Activated CD4-positive, CD25-positive, alpha-beta regulatory T cell (primary cell): ENCODE measurements at places on chromosomes 6 and 20.

DNA sequence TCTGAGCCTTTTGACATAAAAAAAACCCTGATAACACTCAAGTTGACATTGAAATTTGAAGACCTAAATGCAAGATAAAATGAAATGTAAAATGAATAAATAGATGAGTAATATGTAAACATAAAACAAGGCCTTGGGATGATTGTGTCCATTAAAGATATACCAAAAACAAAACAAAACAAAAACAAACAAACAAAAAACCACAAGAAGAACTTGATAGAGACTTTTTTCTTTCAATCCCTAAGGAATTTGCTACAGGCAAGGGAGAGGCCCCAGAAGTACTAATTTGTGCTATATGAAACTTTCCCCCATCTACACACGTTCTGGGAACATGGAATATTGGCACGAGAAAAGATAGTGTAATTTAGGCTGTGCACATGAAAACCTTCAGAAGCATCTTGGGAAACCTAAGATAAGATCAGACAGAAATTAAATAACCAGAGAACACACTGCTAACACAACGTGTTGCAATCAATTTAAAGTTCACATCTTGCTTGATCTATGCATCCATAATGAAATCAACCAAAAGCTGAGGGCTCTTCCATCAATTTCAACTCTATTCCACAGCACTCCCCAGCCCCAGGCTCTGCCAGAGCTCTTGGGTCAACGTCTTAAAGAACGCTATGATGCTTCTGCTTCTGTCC, 201.1 kb upstream of the RREB1 start:
- DNase-seq: no peak

DNA sequence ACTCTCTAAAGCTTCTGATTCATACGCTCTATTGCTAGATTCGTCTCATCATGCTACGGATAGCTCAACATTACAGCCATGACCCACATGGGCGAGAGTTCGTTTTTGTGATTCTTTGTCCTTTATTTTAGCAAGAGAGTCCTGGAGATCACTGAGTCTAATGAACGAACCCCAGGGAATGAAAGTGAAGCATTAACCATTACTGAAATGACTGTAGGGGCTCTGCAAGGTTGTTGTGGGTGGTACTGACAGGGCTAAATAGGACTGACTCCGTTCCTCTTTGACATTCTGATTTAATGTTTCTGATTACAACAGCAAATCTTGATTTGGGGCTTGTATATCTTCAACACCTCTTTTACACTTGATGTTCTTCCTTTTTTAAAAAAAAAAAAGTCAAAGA, 13.7 kb upstream of the RTF2 start:
- no peak for DNase-seq

GRCh38 chr6:169092375-169092774, 161.3 kb downstream of the THBS2 start:
- no peak for DNase-seq

GRCh38 chr6:115194981-115195638, 852.3 kb upstream of the HS3ST5 start:
- DNase-seq: no peak

- DNase-seq: no peak
Measured at GRCh38 chr6:1873781-1874180, 264.1 kb downstream of the FOXC1 start.

GRCh38 chr20:7702141-7702540, 238.1 kb downstream of the HAO1 start:
- DNase-seq: no peak

DNA sequence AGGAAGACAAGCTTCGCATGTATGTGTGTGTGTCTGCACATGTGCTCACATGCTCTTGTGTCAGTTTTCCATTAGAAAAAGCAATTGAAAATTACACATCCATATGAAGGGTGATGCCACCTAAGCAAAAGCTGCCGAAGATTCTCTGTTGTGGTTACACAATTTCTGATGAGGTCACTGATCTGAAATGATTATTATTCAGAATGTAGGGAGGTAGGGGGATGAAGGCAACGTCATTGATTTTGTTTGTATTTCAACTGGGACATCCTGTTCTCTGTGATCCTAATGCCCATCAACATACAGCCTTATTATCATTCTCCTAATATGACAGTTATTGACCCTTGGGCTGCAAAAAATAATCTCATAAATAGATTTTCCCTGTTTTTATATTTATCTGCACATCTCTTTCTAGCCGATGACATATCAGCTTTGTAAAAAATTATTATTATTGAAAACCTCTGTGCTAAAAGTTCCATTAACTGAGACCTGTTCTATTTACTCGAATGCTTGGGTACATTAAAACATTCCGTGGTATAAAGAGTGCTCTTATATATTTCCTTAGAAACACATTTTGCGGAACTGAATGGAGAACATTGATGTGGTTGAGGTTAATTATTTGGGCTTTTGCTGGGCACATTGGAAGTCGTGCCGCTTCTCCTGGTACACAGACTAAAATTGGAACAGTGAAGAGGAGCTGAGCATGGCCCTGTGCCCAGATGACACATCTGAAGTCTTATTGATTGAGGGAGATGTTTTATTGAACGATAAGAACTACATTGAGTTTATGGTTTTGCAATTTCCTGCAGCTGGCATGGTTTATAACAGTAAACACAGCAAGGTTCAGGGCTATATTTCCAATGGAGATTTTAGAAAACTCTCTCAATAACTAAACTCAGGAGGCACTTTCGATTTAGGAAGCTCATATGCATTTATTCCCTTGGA, 51.3 kb downstream of the ZNF831 start:
- no peak for DNase-seq

DNA sequence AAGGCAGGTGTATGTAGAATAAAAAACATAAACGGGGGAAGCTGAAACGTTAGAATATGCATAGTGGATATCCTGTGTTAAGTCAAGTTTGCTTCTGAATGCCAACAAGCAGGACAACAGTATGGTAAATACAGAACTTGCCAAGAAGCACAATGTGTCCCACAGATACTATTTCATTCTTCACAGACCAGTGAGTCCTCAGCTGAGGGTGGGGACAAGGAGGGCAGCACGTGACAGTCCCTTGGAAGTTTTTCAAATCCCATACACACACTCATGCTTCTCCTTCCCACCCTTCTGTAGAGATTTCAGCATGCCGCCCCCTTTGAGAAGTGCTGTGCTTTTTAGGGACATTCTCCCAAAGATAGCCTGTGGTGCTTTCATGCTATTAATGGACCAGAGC, 268.5 kb upstream of the ECI2 start:
- DNase-seq: no peak
